H9 (cell line): ENCODE measurements at places on chromosomes 13 and 19. TPM values are rescaled to one million over a fixed set of nuclear protein-coding genes. Genes with fewer than 3 reads are reported as not detected.

DNA sequence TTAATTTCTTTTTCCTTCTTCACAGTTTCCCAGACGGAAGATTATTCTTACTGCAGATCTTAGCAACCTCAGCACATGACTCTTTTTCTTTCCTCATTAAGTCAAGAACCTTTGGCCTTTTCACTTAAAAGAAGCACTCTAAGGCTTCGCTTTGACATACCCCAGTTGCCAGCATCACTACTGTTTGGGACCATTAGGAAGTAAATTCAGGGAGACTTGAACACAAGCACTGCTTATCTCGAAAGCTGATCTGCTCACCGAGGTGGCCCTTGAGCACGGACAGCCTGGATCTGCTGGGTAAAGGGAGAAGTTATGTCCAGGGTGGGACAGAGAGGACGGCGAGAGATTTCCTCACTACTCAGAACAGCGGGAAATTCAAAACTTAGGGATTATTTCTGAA, 151.4 kb upstream of the RNF113B start:
- DNase-seq = no peak

GRCh38 chr19:28396287-28396831, 816.6 kb downstream of the UQCRFS1 start:
- DNase-seq = no peak

- DNase-seq = no peak
Observed at GRCh38 chr19:35417713-35418534, 30.1 kb upstream of the FFAR2 start.

GRCh38 chr19:33705860-33706259, 84.1 kb downstream of the CHST8 start:
- DNase-seq = no peak

DNA sequence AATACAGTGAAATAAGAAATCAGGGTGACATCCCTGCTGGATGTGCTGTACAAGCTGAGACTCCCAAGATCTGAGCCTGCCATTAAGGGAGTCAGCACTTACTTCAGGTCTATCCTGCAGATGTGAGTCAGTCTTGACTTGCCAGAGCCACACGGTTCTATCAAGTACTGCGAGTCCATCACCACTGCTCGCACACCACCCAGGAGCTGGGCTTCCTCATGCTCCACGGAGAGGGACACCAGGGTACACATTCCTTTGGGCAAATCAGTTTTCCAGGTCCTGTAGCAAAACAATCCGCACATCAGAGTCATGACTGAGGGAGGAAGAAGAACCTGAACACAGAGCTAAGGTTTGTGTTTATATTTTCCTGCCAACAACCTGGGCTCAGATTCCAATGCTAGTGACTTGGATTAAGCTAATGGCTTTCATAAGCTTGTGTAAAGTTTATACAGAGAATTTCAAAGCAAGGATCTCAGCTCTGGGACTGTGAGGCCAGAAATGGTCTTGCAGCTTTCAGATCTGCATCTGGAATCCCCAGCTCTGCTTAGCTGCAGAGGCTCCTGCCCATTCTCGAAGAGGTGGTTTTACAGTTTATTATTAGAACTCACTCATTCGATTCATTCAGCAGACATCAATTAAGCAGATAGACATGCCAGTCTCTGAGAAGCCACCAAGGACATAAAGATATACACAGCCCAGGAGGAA, 90.6 kb downstream of the KL start:
- DNase-seq = no peak

DNA sequence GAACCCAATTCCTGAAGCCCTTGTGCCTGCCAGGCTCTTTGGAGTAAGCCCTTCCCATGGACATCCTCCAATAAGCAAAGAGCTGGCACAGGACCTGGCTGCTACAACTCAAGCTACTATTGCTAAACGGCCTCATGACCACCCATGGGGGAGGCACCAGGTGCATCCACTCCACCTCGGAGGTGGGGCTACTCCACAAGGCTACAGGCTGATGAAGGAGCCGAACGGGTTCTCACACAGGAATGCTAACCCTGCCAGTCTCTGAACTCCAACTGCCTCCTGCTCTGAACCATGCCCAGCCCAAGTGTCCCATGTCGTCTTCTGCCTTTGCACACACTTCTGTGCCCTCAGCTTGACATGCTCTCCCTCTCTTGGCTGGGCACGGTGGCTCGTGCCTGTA, 10.0 kb downstream of the SYMPK start:
- no peak for DNase-seq

GRCh38 chr13:73110814-73111213, 52.0 kb downstream of the KLF5 start:
- DNase-seq = no peak

DNA sequence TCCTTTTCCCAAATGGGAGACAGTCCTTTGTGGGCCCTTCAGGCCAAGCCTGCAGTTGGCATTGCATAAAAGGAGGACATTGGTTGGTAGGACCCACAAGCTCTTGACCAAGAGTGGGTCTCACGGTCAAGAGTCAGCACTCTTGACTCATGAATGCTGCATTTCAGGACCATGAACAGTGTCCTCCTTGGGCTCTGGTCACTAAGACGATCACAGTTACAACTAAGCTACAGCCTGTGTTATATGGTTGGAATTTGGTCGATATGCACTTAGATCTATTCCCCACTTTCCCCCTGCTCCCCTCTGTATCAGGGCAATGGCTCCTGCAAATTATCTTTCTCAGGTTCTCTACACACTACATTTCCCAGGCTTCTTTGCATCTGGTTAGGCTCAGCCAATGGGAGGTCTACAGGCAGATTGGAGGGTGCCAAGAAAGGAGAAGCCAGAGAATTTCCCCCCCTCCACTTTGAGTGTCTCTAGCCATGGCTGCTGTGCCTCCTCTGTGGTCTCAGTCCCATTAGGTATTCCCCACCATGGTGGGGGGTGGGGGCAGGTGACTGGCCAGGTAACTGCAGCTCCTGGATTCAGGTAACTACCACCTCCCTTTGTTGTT, 3.1 kb upstream of the OLFM2 start:
- DNase-seq = peak; percentile 37

DNA sequence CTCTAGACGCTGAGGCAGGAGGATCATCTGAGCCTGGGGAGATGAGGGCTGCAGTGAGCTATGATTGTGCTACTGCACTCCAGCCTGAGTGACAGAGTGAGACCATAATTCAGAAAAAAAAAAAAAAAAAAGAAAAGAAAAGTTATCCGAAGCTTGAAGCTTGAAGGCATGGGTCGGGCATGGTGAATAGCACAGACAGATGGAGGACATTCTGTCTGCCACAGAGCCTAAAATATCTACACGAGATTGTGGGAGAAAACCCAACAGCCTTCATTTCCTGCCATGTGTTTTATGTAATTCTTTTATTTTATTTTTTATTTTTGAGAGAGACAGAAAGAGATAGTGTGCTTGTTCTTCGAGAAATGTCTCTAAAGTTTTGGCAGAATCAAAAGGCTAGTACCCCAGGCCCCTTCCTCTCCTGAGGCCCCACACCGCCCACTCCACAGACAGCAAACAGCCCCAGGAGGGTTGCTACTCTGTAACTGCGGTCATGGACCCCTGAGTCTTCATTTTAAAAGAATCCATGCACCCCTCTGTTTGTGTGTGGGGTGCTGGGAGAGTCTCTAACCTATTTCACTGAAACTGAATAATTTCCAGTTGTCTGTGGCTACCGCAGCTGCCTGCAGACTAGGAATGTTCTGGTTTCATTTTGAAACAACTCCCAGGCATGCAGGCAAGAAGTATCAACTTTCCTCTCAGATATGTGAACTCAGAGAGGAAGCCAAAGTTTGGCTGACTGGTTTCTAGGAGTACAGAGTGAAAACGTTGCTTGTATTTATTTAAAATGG, 38.4 kb upstream of the RCBTB2 start:
- no peak for DNase-seq

Gene ADGRE2
- 1.2 and 1.4 TPM in 2 replicates for total RNA-seq

Gene DGKH
- 7.0 and 8.6 TPM in 2 replicates for total RNA-seq

Gene KLK3
- not detected in 2 replicates for total RNA-seq

Gene ZNF541
- not detected in 2 replicates for total RNA-seq

Gene CGB2
- 0.55 and 0.77 TPM in 2 replicates for total RNA-seq
